GOT3 (cell line): ENCODE measurements at places on chromosomes 7 and 10.

DNA sequence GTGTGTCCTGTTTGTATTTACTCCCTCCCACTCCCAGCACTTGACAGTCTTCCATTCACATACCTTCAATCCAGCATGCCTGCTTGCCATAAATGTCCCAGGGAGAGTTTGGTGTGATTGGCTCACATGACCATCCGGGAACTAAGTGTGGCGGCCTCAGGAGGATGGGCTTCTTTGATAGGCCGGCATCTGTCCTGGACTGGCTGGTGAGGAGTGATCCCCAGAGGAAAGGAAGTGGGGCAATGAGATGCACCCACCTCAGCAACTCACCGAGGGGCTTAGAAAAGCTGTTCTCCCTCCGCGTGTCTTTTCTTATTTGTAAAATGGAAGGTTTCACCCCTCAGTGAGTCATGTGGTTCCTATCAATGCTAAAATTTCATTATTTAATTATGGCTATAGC is 14.9 kb upstream of the EBF3 start:
- no peak for DNase-seq

DNA sequence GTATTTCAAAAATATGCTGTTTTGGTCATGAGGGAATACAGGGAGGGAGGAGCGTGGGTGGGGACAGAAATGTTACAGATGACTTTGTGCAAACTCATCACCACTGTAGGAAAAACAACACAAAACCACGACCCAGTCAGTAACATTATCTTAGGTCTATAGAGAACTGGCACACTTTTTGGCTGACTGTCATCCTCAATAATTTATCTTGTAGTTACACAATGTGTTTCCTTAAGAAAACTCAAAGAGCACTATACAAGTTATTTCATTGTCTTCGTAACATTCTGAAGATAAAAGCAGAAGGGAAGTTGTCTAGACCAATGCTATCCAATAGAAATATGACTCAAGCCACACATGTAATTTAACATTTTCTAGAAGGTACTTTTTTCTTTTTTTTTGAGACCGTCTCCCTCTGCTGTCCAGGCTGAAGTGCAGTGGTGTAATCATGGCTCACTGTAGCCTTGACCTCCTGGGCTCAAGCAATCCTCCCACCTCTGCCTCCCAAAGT is 16.9 kb upstream of the CDK14 start:
- no peak for DNase-seq

DNA sequence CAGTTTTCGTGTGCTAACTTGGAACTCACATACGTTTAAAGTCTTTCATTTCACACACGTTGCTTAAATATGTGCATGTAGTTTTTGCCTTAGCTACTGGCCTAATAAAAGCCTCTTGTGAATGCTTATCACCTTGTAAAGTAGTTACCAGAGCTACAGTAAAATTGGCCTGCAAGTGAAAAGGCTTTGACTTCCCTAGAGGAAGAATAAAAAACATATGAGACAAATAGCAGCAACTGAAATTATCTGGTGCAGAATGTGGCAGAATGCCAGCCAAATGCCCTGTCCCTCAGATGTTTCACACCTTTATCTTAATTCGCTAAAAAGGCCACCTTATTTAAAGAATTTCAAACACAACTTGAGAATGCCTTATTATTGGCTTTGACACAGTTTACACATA is 28.1 kb upstream of the RPA3 start:
- DNase-seq = no peak

DNA sequence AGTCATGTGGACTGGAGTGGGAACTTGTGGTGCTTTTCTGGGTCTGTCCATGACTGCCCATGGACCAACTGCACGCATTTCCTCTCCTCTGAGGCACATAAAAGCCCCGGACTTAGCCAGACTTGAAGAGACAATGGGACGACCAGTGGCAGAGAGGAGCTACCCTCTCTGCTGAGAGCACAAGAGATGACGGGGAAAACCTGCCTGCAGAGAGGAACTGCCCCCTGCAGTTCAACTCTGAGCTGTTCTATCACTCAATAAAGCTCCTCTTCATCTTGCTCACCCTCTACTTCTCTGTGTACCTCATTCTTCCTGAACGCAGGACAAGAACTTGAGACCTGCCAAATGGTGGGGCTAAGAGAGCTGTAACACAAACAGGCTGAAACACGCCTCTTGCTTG is 184.5 kb downstream of the ZNF438 start:
- no peak for DNase-seq

DNA sequence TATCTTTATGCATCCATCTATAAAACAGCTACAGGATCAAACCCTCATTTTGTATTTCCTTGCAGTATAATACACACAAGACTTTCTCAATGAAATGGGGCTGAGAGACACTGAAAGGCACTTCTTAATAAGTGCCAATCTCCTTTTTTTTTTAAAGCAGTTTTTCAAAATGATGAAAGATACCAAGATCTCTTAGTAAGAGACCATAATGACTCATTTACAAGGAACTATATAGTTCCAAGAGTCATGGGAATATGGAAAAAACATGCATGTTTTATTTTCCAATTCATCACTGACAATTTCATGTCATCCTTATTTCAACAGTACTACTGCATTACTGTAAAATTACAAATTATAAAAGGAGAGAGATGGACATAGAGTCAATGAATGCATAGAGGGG is 973.7 kb downstream of the GATA3 start:
- DNase-seq = no peak

GRCh38 chr7:80410081-80410480 is 101.8 kb downstream of the GNAT3 start:
- DNase-seq = no peak

DNA sequence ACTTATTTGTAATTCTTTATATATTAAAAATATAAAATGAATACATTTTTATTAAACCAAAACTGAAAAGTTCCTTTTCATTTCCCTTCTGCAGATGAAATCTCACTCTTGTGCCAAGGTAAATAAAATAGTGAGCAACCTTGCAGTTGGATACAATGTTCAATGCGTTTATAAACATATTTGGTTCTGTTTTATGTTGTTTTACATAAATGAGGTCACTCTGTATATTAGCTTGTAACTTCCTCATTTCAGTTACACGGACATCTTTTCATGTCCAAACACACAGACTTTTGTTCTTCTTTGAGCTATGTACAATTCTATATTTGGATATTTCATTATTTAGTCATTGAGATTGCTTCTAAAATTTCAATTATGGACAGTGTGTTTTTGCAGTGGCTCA is 107.7 kb downstream of the BBS9 start:
- DNase-seq = no peak

DNA sequence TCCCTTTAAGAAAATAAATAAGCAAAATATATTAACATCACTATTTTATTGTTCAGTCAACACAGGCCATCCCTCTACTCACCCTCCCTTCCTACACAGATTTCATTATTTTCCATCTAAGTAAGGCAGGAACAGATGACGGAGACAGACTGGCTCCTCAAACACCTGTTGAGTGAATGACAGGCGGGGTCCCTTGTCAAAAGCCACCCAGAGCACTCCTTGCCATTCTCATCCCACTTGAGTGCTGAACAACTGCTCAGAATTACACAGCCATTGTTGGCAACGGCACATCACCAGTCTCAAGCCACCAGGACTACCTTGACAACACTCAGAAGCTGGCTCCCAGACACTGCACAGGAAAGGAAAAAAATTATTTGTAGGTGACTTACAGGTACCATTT is 3.3 kb downstream of the GRB10 start:
- no peak for DNase-seq
